ENCODE measurements at places on chromosomes 12 and 14.

GRCh38 chr12:19217446-19217845 is 87.9 kb downstream of the PLEKHA5 start:
- no peak for DNase-seq

GRCh38 chr12:120692524-120693033 is 5.6 kb downstream of the MLEC start:
- DNase-seq = no peak

DNA sequence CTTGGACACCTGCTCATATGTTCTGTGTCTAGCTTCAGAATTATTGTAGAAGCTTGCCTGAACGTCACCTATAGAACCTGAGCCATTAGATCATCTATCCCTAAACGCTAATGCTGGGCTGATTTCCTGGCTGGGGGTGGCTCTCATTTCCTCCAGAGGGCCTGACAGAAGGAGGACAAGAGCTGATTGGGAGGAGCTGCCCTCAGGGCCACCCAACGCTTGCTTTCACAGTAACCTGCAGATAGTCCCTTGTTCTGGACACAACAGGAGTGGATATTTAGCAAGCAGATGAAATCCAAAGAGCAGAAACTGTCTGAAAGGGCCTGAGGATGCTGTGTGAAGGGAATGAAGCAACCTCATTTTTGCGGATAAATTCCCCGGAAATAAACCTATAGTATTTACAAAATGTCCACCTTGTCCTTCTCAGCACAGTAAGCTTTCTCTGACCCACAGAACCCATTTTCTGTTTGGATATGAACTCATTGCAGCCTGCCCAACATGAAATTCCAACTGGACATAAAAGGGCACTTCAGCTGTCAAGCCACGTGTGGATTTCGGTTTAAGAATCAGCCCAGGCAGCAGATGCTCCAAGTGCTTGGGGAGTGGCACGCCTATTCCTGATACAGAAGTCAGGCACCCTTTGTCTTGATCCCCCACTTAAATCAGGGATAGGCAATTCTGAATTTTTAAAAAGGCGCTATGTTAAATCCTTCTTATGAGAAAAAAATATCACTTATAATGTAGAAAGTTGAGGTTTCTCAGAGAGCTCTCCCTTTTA is 32.8 kb upstream of the TUBA1C start:
- DNase-seq = no peak

DNA sequence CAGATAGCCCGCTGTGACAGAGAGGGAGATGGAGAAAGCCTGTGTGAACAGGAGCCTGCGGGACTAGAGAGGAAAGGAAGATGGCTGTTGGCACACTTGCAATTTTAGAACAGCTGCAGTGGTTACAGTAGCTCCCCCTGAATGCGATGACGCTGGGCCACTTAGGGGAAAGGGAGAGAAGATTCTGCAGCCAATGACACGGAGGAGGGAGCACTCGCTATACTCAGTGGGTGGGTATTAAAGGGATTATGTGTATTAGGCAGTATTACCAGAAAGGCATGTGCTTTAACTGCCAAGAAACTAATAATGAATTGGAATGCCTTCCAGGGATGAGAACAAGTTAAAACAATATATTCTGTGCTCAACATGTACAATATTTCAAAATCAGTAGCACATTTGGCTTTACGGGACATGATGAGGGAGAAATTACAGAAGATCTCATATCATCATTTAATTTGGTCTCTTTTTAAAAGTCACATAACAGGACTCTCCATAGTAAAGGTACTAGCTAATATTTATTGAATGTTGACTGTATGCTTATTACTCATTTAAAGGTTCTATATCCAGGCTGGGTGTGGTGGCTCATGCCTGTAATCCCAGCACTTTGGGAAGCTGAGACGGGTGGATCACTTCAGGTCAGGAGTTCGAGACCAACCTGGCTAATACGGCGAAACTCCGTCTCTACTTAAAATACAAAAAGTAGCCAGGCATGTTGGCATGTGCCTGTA is 35.9 kb upstream of the FOS start:
- no peak for DNase-seq

DNA sequence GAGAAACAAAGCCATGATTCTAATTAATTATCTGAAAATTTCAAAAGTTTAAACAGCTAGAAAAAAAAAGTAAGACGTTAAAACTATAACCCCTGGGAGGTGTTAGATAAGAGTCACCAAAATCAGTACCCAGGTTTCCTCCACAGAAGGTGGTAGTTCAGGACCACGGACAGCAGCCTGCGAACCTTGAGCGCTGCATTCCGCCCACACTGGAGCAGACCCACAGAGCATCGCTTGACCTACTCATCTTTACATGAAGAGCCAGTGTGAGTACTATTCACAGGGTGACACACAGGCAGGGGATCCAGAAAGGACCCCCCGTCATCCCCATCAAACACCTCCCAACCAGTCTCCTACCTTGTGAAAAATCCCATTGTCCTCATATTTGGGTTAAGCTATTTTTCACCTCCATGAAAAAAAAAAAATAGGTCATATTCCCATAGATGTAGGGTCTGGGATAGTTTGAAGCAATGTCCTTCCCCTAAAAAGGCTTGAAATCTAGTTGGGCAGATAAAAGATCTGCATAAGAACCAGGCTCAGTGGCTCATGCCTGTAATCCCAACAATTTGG is 8.8 kb upstream of the CHGA start:
- no peak for DNase-seq

DNA sequence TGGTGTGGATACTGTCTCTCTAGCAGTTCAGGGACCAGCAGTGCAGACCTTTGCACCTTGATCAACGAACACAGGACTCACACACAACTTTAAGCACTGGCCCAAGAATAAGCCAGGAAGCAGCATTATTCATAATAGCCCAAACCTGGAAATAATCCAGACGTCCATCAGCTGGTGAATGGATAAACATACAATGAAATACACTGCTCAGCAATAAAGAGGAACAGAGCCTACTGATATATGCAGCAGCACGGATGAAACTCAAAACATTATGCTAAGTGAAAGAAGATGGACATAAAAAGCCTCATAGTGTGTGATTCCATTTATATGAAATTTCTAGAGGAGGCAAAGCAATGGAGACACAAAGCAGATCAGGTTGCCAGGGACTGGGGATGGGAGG is 303.9 kb upstream of the FKBP4 start:
- no peak for DNase-seq

GRCh38 chr12:92871116-92871515 is 58.0 kb downstream of the EEA1 start:
- DNase-seq = no peak

DNA sequence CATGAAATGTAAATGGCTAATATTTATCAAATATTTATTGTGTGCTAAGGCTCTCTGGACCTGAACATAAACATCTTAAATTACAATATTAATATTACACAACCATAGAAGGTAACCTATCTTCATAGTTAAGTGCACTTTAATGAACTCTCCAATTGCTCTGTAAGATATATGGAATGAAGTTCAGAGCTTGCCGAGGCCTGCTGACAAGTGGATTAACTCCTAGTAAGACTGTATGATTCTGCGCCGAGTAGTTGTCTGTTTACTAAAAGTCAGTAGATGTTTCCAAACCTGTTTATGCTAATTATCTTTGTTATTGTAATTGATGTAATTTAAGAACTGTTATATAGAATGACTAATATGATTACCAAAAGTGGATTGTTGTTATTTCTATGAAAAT is 77.2 kb downstream of the PTPRR start:
- DNase-seq = no peak
